CD4-positive, alpha-beta T cell treated with Interleukin-4 for 4 hours (primary cell): ENCODE measurements at places on chromosomes 5 and 9.

DNA sequence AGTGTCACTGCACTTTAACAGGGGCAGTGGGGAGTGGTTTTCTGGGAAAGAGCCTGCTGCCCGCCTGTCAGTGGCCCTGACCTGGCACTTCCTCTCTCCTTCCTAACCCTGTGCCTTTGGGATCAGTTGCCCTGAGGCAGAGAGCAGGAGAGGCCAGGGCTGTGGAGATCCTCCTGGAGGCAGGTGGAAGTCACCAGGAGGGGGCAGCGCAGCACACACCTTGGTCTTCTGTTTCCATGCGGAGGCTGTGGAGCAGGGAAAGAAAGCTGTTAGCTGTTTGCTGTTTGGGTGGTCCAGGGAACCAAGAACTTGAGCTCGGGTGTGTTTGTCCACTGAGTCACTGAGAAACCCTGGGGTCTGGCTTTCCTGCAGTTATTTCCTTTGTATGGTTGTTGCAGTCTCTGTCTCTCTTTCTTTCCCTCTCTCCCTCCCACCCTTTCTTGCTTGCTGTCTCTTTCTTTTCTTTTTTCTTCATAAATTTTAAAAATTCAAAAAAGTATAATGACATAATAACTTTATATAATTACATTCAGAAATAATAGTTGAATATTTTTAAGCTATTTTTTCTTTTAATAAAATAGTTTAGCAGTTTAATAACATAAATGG lies 28.1 kb downstream of the NTRK2 start:
- DNase-seq: no peak

- DNase-seq: no peak
Observed at GRCh38 chr5:10288592-10289219, 19.0 kb downstream of the CMBL start.

- no peak for DNase-seq
Observed at GRCh38 chr9:6708732-6709131, 49.0 kb upstream of the KDM4C start.

DNA sequence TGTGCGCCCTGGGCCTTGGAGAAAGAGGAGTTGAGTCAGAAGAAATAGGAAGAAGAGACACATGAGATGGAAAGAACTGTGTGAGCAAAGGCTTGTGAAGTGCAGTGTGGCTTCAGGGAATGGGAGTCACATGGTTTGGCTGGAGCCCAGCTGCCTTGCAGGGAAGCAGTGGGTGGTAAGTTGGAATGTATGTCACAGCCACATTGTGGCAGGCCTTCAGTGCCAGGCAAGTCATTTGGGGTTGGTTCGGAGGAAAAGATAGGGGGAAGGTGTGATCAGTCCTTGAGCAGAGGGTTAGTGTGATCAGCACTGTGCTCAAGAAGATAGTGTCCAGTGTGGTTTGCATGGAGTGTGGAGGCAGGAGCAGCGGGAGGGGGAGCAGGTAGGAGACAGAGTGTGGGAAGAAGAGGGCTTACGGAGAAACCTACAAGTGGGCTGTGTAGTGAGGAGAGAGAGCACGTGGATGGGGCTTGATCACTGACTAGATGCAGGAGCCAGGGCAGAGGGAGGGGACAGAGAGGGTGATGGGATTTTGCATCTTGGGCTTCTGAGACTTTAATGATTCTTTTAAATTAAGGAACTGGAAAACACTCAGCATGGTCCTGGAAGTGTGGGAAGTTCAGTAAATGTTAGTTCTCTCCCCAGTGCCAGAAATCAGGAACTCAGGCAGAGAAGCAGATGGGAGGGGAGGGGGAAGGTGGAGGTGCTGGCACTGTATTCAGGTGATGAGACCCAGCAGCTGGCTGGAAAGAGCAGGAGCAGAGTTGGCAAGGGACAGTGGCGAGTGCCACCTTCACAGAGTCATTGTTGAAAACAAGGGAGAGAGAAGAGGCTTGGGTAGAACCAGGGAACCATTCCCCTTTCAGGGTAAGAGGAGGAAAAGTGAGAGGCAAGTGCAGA lies 46.6 kb downstream of the ARHGAP26 start:
- DNase-seq: no peak

DNA sequence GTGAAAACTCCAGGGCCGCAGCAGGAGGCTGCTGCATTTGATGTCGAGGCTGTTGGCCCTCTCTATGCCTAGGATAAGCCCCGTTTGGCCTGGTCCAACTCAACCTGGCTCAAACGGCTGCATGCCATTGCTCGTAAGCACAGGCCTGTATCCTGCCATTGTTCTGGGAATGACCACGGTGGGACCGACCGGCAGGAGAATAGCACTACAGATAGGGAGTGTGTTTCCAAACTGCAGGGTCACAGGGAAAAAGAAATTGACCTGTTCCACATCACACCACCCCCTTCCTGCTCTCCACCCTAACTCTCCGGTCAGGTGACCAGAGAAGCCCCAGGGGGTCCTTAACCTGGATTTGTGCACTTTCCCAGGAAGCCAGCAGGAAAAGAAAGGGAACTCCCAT lies 278.7 kb upstream of the KLF4 start:
- DNase-seq: no peak
